ENCODE measurements at places on chromosomes 5 and 9. TPM values are rescaled to one million over a fixed set of nuclear protein-coding genes. Genes with fewer than 3 reads are reported as not detected.

- no peak for DNase-seq
These were observed 35.4 kb upstream of the ZNF354A start for GRCh38 chr5:178765753-178766300.

DNA sequence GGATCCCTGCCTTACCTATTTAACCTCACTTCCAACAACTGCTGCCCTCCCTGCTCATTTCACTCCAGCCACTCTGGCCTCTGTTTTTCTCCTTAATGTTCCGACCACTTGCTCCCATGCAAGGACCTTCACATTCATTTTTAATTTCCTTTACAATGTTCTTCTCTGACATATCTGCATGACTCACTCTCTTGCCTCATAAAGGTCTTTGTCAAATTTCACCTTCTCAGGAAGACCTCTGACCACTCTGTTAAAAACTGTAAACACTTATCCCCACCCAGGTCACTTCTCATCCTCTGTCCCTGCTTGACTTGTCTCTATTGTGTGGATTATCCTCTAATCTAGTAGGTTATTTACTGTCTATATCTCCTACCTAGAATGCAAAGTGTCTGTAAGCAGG, 751.2 kb downstream of the BRINP1 start:
- no peak for DNase-seq

- peak; percentile 19 for DNase-seq
These were observed 66.3 kb upstream of the UNC5A start for GRCh38 chr5:176743868-176744583.

DNA sequence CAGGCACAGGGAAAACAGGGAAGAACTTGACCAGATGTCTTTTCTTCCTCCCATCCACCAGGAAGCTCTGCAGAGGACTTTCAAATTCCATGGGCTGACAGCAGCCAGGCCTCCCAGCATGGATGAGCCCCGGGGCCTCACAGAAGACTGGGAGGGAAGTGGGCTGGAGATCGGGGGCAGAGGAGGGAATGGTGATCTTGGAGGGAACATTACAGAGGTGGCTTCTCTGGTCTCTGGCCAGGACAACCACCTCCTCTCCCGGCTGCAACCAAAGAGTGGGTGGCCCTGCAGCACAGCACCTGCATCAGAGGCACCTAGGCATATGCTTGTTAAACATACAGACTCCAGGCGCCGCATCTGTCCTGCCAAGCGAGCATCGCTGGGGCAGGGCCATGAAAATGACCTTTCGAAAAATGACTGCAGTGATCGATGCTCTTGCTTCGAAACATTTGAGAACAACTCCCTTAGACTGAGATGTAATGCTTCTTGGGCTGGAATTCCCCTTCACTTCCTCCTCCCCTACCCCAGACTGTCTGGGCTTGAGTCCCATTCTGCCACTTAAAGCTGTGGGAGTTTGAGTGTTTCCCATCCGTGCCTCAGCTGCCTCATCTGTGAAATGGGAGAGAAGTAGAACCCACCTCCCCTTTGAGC, 68.7 kb upstream of the UNC5A start:
- peak; percentile 35 for DNase-seq

Gene TAF11L11
- total RNA-seq = not detected

Gene C1QTNF3
- 1.9 TPM for total RNA-seq

Gene KIF24
- total RNA-seq = 0.33 TPM

Gene TNC
- 2.9 TPM for total RNA-seq

All from left lobe of liver (tissue), 2 donors.